Foreskin keratinocyte (primary cell): ENCODE measurements at places on chromosomes 4 and X. TPM values are rescaled to one million over a fixed set of nuclear protein-coding genes. Genes with fewer than 3 reads are reported as not detected.

- no peak for DNase-seq
Observed at GRCh38 chr4:93018243-93018642, 714.5 kb downstream of the GRID2 start.

DNA sequence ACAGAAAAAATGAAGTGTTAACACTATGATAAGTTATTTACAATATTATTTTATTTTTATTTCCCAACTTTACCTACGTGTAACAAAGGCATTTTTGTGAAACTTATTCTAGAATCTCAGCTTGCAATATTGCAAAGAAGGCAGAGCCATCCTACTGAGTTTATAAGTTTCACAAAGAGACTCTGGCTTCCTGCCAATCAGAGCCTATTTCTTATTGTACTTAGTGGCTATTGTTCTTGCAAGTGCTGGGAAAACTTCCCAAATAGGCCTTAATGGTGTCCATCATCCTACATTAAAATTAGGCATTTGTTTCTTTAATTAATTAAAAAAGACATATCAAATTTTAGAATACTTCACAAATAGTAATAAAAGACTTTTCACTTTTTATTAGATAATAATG, 233.2 kb downstream of the EPHA5 start:
- DNase-seq, result no peak

DNA sequence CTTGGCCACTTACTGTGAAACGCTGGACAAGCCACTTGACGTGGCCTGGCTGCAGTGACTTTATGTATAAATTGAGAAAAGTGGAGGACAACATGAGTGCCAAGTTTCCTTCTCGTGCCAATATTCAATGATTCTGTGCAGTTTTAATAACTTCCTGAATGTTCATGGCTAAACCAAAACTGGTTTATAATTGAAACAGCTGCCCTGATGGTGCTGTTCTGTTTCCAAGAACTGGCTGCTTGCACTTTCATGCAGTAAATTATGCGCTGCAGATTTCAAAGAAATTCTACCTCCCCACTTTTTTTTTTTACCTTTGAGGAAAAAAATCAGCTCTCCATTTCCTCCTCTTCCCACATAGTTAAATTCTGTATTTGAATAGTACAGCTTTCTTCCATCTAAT, 205.2 kb upstream of the CASK start:
- no peak for DNase-seq

- DNase-seq, result no peak
Observed at GRCh38 chr4:10738826-10739489, 54.4 kb upstream of the CLNK start.

DNA sequence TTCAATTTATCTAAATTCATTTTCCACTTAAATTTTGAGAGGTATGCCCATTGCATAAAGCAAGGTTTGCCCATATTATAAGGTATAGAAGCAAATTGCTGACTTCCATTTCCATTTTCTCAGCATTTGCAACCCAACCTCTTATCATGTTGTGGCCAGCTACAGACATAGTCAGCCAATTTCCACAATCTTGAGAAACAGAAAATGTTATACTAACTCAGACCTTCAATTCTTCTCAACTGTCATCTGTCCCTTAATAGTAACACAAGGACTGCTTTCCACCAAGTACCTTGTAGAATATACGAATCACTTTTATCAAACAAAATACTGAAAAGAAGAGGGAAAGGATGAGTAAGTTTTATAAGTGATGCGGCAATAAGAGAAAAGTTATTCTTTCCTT, 11.2 kb upstream of the GRIA3 start:
- DNase-seq, result no peak

GRCh38 chr4:182193311-182193710, 49.9 kb upstream of the TENM3 start:
- no peak for DNase-seq

The FRMD7 gene
- polyA plus RNA-seq, result not detected in 2 replicates

GRCh38 chr4:147948336-147948735, 216.4 kb downstream of the ARHGAP10 start:
- no peak for DNase-seq

The PRR32 gene
- not detected in 2 replicates for polyA plus RNA-seq

DNA sequence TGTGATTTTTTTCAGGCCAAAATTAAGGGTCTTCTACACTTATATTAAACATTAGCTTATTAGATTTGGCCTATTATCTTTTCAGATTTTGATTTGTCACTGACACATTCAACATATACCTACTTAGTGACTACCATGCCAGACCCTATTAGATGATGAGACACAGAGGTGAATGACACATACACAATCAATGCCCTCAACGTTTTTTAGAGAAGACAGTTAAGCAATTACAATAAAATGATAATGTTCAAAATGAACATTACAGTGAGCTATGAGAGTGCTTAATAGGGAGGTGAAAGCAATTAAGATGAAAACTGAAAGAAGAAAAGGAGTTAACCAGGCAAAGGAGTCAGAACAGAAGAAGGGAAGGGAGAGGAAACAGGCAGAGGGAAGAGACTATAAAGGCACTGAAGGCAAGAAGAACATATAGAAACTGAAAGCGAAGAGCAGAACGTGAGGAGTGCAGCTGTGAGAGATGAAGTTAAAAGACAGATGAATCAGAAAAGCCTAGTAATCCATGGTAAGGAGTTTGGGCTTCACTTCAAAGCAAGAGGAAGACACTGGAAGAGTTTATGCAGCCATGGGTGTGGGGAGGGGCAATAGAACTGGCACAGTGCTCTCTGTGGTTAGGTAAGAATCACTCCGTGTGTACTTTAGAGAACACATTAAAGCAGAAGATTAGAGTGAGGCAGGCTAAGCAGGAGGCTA, 119.0 kb downstream of the REELD1 start:
- DNase-seq, result peak; percentile 65

- DNase-seq, result no peak
Observed at GRCh38 chr4:169756971-169757574, 671 bp downstream of the HPF1 start.

The PCDH19 gene
- polyA plus RNA-seq, result not detected in 2 replicates

DNA sequence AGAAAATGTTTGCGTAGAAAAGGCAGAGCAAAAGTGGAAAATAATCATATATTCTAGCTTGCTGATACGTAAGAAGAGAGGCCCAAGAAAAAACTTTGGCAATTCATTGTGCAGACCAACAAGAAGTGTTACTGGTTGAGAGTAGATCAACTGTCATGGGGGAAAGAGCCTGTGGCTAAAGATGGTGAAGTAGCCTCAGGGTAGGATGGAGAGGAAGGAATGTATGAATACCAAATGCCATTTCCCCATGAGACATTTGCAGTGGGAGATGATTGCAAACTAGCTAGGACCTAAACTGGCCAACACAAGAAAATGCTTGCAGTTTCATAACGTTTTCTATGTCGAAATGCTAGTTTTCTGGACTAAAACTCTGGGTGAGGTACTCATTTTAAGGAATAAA, 47.7 kb upstream of the ADGRL3 start:
- DNase-seq, result no peak

The CPLX1 gene
- 0.03 and 0.06 TPM in 2 replicates for polyA plus RNA-seq

The XK gene
- polyA plus RNA-seq, result 0.07 and 0.09 TPM in 2 replicates

DNA sequence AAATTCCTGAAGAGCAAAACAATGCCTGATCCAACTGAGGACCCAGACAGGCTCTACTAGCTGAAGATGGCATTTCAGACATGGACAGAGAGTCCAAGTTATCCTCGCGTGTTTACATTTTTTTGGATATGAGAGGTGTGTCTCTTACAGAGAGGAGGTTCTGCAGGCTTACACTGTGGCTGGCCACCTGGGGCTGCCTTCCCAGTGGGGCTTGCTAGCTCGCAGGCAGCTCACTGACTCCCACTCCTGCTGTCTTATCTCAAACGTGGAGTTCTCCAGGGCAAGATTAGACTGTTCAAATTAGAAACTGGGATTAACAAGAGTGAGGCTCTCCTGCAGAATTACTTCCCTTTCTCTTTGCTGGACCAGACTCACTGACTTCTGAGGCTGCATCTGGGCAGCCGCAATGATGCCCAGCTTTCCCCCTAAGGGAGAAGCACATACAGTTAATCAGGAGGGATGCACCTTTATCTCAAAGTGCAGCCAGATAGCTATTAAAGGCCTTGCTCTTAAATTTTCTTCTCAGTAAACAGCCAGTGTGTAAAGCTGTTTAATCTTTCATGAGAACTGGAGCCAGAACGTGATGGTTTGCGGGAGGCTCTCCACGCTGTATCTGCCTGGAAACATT, 123.0 kb downstream of the ENPP6 start:
- DNase-seq, result no peak

The SH3D19 gene
- polyA plus RNA-seq, result 12.8 and 15.1 TPM in 2 replicates

GRCh38 chrX:36581030-36581429, 427.1 kb upstream of the FAM47C start:
- DNase-seq, result no peak

GRCh38 chrX:96619588-96619987, 65.1 kb upstream of the DIAPH2 start:
- DNase-seq, result peak; percentile 10

DNA sequence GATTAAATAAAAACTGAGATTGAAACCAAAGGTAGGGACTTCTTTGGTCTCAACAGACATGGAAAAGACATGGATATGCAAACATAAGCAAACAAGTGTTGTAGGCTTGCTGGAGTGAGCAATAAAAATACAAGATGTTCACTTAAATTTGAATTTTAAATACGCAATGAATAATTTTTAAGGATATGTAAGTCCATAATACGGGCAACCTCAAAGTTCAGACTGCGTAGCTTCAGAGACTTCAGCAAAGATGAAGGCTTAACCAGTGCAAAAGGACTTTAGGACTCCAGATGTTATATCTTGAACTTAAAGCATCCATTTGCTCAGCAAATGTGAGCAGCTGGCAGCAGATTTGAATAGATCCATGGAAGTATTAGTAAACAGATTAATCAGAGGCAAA, 549.3 kb downstream of the ARAP2 start:
- DNase-seq, result no peak

- DNase-seq, result no peak
Observed at GRCh38 chr4:6855692-6856297, 53.8 kb upstream of the TBC1D14 start.

The INTS6L gene
- 3.1 and 3.4 TPM in 2 replicates for polyA plus RNA-seq

The NOA1 gene
- polyA plus RNA-seq, result 10.2 and 11.5 TPM in 2 replicates

DNA sequence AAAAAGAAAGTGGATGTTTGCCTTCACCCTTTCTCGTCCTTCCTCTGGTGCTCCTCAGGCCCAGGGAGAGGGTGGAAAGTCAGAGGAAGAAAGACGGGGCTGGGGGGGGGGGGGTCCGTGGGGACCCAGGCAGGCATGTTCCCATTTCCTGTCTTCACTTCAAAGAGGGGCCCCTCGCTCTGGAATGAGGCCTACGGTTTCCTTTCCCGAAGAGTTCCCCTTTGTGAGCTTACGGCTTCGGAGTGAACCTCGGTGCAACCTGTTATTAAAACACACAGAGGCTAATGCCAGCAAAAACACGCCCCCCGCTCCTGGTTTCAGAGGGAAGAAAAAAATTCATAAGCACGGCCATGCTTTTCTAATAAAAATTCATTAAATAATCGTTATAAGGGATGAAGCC, 40.1 kb downstream of the SHOX start:
- DNase-seq, result no peak

DNA sequence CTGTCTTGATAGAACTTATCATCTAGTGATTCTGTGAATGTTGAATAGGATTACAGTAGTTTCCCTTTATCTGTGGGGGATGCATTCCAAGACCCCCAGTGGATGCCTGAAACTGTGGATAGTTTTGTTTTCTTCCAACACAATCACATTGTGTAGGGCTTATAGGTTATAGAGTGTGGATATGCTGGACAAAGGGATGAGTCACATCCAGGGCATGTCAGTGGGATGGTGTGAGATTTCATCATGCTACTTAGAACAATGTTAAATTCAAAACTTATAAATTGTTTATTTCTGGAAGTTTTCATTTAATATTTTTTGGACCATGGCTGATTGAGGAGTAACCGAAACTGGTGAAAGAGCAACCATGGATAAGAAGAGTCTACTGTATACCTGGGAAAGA, 432.3 kb upstream of the ATOH1 start:
- peak; percentile 30 for DNase-seq

DNA sequence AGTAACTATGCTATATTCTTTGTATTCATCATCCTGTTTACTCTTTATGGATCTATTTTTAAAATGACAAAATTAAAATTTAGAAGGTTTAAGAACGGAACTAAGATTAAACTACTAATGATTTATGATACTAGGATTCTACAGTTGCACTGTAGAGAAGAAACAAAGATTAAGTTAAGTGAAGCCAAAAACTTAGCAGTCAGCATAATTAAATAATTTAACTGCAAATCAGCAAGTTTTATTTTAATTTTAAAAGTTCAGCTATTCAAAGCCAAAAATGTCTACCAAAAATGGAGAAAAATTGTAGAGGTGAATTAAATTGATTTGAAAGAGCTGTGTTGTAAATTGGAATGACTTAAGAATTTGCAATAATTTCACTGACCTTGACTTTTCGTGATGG, 30.8 kb downstream of the NDST4 start:
- no peak for DNase-seq

GRCh38 chrX:56763556-56764152, 34.6 kb downstream of the NBDY start:
- DNase-seq, result no peak

GRCh38 chr4:60726779-60727178, 473.3 kb upstream of the ADGRL3 start:
- no peak for DNase-seq

The SRP72 gene
- polyA plus RNA-seq, result 61.9 and 68.4 TPM in 2 replicates

The TRIM61 gene
- polyA plus RNA-seq, result 0.73 and 0.78 TPM in 2 replicates

DNA sequence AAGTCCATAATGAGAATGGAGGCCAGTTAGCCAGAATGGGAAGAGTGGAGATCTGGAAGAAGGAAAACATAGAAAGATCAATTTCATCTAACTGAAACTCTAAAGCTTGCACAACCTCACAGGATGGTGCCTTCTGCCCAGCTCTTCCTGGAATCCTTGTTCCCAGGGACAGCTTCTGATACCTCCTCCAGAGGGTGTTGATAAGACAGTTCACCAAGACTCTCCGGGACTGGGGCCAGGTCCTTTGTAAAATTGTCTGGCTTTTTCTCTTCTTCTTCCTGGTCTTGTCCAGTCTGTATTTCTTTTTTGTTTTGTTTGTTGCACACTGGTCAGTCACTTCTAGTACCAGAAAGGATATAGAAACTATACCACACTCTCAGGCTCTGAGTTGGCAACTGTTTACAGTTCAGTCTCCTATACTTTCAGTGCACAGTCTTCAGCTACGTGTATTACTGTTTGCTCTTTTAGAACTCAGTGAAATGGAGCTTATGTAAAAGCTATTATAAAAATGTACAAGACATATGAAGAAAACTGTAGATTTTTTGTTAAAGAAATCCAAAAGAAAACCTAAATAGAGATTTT, 142.8 kb upstream of the RPL34 start:
- DNase-seq, result no peak

GRCh38 chr4:88242144-88242543, 42.2 kb downstream of the PPM1K start:
- no peak for DNase-seq

The GAB1 gene
- 1.3 and 1.8 TPM in 2 replicates for polyA plus RNA-seq

- DNase-seq, result no peak
Observed at GRCh38 chr4:153259661-153260060, 55.4 kb downstream of the TRIM2 start.

DNA sequence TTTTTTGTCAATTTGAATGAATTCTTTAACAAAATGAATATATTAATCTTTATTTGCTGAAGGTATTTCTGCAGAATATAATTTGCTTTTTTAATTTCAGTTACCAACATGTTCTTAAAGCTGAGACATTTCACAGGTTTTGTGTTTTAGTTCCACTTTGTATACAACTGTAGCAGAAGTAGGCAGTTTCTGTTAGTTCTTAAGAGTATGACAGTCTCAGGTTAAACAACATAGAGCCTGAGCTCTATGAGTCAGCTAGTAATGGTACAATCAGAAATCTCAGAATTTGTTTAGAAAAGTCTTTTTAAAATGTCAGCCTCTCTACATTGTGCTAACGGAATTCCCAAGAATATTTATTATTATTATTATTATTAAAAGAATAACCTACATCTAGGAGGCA, 50.4 kb downstream of the GSTCD start:
- DNase-seq, result no peak

GRCh38 chr4:160194716-160195115, 1091.8 kb downstream of the RAPGEF2 start:
- DNase-seq, result no peak

The OTUD4 gene
- 6.3 and 7.5 TPM in 2 replicates for polyA plus RNA-seq
